ENCODE measurements at places on chromosomes 5 and 9.

DNA sequence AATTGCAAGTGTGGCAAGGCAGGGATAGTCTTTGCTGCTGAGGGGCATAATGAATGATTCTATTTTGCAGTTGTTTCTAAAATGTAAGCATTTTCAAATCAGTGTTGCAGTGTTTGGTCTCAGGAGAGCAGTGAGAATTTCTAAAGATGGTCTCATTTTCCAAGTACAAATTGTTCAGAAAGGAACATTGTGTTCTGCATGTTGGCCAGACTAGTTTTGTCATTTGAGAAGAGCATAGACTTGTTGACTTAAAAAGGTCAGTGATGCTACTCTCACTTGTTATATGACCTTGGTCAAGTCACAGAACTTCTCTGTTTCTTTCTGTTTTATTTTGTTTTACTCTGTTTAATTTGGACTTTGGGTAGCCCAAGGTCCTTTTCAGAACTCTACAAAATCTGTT, 344.6 kb downstream of the OSTF1 start:
- DNase-seq: no peak

DNA sequence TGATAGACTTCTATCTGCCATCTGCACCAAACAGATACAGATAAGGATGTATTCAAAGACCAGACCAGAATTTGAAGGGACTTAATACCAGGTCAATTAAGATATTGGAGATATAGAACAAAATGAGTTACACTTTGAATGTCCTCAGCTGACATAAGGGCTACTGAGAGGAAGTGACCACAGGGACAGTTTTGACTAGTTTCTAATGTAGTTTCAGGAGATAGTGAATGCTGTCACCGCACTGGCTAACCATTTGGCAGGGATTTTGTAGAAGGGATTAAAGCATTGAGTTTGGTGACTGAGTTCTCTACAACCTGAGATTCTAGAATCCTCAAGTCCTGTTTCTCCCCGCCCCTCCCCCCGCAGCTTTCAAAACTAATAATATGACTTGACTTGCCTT, 22.7 kb downstream of the CCNH start:
- DNase-seq: no peak

DNA sequence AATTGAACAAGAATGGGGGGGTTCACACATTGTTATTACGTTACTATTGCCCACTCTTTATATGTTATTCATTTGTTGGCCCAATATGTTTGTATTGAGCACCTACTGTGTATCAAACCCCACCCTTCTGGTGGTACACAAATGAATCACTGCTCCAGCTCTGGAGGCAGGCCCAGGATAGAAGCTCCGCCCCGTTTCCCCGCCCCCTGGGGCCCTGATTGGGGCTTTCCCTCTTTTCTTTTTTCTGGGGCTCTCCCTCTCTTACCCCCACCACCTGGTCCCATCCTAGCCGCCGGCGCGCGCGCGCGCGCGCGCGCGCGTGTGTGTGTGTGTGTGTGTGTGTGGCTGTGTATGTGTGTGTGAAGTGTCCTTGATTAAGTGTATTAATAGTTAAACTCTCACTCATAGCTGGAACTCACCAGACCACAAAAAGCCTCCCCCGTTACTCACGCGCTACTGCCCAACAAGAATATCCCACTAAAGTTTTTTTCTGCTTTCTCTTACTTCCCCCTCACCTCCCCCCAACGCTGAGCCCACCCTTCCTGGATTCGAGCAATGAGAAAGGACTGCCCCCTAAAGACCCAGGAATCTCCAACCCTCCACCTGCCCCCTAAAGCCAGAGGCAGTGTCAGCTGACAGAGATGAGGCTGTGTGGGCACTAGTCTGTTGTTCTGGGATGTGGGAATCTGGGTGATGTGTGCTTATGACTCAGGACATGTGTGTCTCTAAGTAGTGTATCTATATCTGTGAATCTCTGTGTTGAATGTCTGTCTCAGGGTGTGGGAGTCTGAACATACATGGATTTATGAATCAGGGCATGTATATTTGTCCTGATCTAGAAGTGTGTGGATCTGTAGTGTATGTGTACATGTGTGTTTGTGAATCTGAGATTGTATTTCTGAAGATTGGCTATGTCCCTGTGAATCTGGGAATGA, 4.0 kb downstream of the CXXC5 start:
- peak; percentile 22 for DNase-seq

DNA sequence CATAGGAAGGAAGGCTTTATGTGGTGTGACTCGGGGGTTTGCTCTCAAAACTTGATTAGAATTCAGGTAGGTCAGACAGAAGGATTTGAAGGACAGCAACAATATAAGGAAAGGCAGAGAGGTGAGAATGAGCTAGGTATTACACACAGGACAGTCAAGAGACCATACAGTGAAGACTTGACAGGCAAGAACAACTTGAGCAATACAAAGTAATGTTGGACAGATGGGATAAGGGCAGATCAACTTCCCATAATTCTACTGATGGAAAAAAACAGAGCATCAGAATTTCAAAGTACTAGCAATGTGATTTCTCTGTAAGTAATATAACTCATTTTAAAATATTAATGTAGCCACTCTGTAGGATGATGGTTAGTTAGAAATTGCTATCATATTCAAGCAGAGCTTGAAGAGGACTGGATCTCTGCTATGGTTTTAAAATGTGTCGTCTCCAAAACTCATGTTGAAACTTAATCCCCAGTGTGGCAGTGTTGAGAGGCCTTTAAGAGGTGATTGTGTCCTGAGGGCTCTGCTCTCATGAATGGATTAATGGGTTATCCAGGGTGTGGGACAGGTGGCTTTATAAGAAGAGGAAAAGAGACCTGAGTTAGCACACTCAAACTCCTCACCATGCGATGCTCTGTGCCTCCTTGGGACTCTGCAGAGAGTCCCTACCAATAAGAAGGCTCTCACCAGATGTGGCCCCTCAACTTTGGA, 22.4 kb upstream of the HOMER1 start:
- DNase-seq: no peak

DNA sequence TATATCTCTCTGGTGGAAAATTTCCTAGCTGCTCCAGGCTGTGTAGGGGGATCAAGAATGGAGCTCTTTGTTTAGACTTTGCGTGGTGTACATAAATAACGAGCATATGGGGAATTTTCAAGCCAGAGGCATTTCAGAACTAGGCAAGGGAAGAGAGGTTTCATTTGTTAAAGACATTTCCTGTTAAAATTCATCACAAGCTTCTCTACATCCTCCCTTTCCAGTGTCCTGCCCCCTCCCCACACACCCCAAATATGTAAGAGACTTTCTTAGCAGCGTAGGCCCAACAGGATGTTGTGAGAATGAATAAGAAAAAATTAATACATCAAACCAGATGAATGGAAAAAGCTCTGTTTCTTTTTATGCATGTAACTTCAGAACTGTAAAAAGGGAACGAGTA, 150.3 kb downstream of the GPBP1 start:
- DNase-seq: no peak

DNA sequence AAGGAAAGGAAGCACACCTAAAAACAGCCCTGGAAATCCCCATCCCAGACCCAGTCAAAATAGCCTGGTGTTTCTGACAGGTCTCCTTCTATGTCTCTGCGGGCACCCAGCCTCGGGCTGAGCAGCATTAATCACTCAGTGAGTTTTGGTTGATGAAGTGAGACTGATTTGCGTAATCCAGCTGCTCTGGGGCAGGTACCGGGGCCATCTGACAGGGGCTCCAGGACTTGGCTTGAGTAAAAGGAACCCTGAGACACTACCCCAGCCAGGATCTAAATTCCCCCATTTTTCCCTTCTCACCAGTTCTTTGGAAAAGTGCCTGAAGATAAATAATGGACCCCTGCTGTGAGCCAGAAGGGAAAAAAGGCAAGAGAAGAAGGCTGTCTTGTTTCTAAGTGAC, 596 bp downstream of the SLC28A3 start:
- no peak for DNase-seq

DNA sequence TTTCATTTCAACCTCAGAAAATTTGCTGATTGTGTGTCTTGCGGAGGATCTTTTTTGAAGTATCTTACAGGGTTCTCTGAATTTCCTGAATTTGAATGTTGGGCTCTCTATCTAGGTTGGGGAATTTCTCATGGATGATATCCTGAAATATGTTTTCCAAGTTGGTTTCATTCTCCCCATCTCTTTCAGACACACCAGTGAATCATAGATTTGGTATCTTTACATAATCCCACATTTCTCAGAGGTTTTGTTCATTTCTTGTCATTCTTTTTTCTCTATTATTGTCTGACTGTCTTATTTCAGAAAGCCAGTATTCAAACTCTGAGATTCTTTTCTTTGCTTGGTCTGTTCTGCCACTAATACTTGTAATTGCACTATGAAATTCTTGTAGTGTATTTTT, 456.9 kb downstream of the PRELID2 start:
- DNase-seq: no peak

DNA sequence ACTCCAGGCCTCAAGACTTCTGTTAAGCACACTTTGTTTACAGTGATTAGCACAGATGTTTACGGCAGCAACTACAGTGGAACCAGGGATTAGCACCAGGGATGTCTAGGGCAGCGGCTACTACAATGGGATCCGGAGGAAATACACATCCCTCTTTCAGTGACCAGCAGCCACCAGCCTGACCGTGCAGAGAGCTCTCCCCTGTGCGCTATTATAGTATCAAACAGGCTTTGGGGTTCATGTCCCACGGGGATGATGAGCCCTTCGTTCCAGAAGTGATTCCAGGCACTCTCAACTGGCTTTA, 21.5 kb downstream of the GFPT2 start:
- no peak for DNase-seq

GRCh38 chr9:27665136-27665535, 91.9 kb upstream of the C9orf72 start:
- no peak for DNase-seq

- DNase-seq: no peak
Measured at GRCh38 chr5:149765932-149766331, 35.8 kb downstream of the PPARGC1B start.

DNA sequence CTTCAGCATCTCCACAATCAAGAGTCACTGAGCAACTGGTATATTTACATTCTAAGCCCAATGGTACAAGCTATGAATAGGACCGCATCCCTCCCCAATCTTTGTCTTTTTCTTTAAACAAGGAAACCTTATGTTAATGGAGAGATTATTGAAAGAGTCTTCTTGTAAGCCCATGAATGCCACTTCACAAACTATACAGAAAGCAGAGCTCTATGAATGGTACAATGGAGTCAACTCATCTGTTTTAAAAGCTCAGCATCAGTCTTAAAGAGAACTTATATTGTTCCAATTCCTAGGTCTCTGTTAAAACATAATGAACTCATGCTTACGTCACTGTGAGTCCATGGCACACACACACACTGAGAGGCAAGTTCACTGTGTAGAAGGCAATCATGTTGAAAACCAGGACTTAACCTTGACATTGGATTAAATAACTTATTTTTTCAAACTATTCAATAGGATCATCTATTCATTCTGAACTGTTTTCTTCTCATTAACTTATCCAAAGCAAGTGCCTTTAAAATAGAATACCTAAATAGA, 4.5 kb downstream of the NREP start:
- no peak for DNase-seq

- DNase-seq: no peak
Measured at GRCh38 chr9:126788634-126789349, 16.0 kb upstream of the ZBTB43 start.

GRCh38 chr9:10148796-10149195, 464.0 kb downstream of the PTPRD start:
- DNase-seq: no peak

DNA sequence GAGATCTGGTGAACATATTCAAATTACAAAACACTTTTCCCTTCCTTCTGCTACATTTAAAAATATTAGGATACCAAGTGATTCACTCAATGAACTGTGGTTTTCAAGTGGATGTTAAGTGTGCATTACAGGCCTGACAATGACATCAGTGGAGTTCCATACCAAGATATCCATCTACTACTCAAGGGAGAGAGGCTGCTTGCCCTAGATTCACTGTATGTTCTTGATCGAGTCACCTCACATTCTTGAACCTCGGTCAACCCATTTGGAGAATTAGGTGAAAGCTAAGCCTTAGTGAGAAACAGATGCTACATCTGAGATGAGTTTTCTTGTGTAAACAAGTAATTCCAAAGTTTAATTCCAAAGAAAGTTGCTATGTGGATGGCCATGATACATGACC, 142.2 kb downstream of the FGF10 start:
- no peak for DNase-seq

GRCh38 chr9:12980085-12980851, 205.4 kb downstream of the LURAP1L start:
- no peak for DNase-seq

DNA sequence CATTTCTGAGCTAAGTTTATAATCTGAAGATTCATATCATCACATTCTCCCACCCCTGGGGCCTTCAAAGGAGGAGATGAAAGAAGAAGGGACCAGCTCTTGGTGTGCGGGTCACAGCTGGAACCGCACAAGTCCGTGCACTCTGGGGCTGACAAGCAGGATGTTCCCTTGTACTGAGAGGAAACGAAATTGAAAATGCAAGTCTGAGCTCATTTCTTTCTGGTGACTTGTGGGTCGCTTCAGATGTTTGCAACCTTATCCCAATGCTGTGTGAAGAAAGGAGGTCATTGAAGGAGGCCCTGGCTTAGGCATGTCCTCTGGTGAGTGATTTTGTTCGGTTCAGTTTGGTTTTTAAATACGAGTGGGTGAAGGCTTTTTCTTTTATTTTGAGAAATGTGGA, 59.6 kb downstream of the C9orf152 start:
- no peak for DNase-seq

- DNase-seq: no peak
Measured at GRCh38 chr5:1516615-1517601, 6.9 kb downstream of the LPCAT1 start.

DNA sequence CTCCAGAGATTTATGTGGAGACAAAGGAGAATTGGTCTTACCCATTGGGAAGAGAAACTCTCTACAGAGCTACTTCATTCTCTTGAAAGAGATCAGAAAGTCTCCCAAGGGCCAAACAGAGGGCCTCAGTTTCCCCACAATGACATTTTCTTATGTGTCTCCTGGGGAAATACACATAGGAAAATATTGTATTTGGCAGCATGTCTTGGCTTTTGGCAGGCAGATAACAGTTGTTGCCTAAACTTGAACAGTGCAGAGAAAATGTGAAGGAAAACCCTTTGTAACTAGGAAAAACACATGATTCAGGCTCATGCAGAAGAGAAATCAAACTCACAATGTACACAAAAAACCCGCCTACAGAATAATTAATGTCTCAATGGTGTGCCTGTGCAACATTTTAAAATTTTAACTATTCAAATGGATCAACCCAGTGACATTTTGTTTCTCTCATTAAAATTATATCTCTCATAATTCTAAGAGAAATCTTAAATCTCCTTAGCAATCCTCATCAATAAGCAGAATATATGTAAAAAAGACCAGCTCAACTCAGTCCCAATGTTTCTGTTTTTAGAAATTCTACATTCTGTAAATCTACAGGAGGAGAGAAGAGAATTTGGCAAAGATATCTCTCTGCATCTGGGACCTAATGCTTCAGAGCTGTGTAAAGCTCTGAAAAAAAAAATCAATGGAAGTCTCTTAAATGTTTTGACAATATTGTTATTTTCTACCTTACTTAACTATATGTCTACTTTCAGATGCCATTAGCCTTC, 205.1 kb downstream of the ADAMTSL1 start:
- DNase-seq: no peak

All from activated naive CD4-positive, alpha-beta T cell (primary cell).